ENCODE measurements at places on chromosomes 4 and X. TPM values are rescaled to one million over a fixed set of nuclear protein-coding genes. Genes with fewer than 3 reads are reported as not detected.

DNA sequence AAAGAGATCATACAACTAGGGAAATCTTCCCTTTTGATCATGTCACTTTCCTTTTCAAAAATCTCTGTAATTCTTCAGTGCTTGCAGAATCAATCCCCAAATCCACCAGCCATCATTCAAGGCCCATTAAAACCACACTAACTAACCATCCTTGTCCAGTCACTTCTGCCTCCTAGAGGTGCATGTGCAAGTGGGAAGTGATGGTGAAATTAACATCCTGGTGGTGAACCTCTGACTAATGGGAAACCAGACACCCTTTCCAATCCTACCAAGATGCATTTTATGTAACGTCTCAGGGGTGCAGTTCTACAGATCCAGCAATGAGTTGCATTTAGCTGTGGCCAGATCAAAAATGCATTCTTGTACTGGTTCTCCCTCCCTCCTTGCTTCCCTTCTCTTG, 341.8 kb downstream of the RAPGEF2 start:
- DNase-seq, result no peak

IL1RAPL1 gene
- polyA plus RNA-seq, result not detected

CSN1S1 gene
- 0.21 TPM for polyA plus RNA-seq

DNA sequence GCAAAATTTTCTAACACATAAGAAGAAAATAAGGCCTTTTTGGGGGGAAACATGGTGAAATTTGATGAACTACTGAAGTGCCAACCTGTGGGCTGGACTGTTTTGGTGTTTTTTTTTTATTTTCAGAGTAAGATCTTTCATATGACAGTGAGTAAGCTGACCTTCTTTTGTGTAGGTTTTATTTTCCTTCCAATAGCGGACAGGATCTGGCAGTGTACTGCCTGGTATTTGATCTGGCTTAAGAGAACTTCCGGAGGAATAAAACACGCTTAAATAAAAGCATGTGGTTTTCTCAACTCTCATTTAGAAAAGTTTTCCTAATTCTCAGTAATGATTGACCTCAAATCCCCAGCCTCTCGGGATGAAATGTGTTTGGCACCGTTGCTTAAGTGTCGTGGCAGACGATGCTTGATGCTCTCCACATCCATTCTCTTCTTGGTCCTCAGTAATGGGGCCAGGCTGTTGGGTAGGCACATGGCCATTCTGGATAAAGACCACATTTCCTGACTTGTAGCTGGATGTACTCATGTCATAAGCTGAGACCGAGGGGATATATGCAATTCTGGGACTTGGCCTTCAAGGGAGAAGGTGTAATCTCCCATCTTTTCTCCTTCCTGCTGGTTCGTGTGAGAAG, 65.6 kb upstream of the PDLIM3 start:
- DNase-seq, result no peak

HSD17B13 gene
- 0.15 TPM for polyA plus RNA-seq

DCLK2 gene
- polyA plus RNA-seq, result not detected

STBD1 gene
- 1.5 TPM for polyA plus RNA-seq

All from GM23338 (cell line).